ENCODE measurements at places on chromosomes 12 and 14.

DNA sequence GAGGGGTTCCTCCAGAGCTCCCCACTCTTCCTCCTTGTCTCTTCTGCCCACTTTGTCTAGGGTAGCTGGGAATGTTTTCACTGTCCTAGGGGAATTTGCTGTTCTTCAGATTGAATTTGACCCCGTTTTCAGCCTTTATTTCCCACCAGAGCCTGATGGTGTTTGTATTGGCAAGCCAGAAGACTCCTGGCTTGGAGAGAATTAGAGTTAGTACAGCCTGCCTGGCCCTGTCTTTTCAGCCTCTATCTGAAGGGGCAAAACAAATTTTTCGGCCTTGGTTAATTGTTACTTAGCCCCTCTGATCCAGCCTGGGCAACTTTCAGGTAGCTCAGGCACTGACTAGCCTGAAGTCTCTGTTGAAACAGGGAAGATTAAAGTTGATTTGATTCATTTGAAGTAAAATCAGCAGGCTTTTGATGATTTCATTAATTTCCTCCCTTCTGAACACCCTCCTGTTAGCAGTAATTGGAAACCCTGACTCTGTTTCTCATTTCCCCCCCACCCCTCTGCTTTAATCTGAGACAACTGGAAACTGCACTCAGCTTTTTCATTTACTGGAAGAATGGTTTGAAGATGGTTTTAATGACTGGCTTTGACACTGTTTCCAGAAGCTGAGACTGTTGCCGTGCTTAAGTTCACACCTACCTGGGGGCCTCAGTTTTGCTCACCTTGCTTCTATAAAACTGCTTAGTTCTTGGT is 63.3 kb downstream of the SUSD6 start:
- no peak for DNase-seq

DNA sequence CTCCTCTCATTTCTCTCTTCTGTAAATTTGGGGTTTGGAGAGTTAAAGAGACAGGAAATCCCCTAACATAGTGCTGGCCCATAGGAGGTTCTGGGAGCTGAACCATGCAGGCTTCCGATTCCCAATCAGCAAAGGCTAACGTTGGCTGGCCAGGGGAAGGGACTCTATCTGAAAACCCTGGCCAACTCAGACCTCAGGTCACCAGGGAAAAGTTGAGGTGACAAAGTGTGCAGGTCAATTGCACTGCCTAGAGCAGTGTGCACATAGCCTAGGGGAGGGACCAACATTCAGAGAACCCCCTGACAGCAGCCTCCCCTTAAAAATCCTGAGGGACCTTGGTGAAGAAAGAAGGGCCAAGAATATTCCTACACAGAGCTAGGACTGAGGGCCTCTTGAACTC is 38.9 kb downstream of the TTC7B start:
- no peak for DNase-seq

- DNase-seq = no peak
These were observed 28.5 kb downstream of the FOS start for GRCh38 chr14:75306927-75307699.

GRCh38 chr14:25895740-25896139 is 702.1 kb downstream of the NOVA1 start:
- DNase-seq = no peak

DNA sequence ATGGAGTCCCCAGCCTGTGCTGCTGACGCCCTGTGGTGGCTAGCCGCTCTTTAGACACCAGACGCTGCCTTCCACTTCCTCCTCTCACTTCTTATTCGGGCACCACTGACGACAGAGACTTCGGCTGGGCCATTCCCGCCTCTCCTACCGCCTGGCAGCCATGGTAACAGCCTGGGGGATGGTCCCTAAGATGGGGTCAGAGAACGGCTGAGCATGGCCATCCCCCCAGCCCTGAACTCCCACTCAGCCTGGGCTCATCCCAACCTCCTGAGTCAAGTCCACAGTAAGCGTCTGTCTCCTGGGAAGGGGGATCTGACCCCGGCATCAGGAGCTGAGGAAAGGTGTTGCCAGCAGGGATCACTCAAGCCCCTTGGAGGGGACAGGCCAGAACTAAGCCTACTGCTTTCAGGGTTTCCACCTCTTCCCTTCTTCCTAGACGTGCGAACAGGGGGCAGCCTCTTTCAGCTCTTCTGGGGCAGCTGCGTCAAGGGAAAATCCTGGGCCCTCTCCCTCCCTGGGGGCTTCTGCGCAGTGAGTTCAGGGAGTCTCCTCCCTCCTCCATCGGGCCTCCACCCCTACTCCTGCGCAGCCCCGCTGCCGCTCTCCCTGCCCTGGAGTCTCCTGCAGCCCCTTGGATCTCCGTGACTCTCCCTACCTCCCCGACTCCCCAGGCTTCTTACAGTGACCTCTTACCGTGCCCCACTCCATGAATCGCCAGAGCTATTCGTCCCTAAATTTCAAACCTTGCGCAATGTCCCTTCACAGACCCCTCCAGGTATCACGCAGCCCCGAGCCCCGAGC is 643 bp upstream of the TAMALIN start:
- DNase-seq = no peak

GRCh38 chr14:49960453-49960852 is 67.6 kb downstream of the ARF6 start:
- DNase-seq = no peak

DNA sequence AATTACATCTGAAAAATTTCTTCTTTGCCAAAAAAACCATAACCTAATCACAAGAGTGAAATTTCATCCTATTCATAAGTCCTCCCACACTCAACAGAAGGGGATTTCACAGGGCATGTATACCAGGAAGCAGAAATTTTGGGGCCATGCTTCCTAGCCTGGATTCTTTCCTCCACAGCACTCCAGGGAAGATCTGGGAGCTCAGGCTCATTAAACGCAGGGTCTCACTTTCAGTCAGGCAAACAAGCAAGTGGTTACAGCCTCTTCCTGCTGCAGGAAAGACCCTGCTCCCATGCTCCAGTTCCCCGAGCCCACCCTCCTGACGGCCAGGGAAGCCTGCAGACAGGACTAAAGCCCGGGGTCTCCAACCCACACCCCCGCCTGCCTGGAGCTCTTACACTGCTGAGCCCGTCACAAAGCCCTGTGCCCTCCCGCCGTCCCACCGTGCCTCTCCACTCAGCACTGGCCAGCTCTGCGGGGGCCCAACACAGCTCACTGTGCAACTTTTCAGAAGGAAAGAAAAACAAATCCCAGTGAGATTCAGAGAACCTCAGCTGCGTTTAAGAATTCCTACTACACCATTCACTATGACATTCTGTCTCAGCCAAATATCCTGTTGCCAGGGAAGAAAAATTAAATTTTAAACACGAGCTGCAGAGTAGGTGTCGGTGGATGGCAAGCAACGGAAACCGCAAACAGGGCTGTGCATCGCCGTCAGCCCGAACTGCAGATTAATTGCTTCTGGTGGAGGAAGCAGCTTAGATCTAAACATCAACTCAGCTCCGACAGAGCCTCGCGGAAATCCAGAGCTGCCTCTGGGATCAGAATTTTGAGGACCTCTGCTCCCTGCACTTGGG is 106.7 kb upstream of the SFSWAP start:
- no peak for DNase-seq

DNA sequence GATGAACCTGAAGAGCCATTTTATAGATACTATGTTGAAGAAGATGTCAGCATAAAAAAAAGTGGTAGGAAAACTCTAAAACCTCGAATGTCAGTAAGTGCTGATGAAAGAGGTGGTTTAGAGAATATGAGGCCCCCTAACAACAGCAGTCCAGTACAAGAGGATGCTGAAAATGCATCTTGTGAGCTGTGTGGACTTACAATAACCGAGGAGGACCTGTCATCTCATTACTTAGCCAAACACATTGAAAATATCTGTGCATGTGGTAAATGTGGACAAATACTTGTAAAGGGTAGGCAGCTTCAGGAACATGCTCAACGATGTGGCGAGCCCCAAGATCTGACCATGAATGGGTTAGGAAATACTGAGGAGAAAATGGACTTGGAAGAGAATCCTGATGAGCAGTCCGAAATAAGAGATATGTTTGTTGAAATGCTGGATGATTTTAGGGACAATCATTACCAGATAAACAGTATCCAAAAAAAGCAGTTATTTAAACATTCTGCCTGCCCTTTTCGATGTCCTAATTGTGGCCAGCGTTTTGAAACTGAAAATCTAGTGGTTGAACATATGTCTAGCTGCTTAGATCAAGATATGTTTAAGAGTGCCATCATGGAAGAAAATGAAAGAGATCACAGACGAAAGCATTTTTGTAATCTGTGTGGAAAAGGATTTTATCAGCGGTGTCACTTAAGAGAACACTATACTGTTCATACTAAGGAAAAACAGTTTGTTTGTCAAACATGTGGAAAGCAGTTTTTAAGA is 17.8 kb upstream of the HSPA2 start:
- no peak for DNase-seq

DNA sequence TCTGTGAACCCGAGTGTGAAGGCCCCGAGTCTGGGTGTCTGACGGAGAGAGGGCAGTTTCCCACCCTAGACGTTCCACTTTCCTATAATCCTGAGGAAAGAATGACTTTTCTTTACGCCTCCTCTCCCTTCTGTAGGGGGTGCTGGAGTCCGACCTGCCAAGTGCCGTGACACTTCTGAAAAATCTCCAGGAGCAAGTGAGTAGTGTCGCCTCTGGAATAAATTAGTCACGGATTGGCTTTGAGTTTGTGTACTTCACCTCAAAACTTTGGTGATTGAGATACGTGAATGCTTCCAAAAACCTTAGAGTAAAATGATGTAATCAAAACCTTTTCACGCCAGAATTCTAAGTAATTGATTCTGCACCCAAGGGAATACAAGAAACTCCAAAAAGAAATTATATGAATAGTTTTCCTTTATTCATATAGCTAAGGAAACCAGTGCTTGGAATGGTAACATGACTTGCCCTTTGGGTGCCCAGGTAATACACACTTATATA is 452 bp downstream of the NGDN start:
- no peak for DNase-seq

- DNase-seq = no peak
These were observed 181.7 kb downstream of the FLRT2 start for GRCh38 chr14:85711620-85712019.
